Hematopoietic multipotent progenitor cell treated with erythropoietin and hydrocortisone succinate and interleukin-3 and kit ligand, for 6 days (in vitro differentiated cells): ENCODE measurements at places on chromosomes 5 and 9.
A peak's percentile ranks its signal among the peaks of the same experiment; 100 is the strongest.

DNA sequence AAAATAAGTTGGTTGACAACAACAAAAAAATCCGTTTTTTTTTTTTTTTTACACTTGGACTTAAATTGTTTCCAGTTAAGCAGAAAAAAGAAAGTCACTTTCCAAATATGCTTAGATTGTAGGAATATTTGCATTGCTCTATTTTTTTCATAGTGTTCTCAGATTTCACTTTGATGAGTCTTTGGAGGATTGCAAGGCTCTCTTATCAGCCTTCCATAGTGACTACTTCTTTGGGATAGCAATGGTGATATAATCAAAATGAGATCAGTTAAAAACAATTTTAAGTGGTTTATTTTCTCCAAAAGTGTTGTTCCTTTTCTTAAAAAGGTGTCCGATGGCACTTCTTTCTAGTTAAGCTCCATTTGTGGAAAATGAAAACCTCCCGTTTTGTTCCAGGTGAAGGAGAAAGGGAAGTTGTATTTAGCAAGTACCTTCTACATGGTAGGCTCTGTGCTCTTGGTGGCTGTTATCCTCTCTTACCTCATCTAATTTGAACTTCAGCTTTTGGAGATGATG is 3.9 kb downstream of the RASGRF2 start:
- no peak for DNase-seq

DNA sequence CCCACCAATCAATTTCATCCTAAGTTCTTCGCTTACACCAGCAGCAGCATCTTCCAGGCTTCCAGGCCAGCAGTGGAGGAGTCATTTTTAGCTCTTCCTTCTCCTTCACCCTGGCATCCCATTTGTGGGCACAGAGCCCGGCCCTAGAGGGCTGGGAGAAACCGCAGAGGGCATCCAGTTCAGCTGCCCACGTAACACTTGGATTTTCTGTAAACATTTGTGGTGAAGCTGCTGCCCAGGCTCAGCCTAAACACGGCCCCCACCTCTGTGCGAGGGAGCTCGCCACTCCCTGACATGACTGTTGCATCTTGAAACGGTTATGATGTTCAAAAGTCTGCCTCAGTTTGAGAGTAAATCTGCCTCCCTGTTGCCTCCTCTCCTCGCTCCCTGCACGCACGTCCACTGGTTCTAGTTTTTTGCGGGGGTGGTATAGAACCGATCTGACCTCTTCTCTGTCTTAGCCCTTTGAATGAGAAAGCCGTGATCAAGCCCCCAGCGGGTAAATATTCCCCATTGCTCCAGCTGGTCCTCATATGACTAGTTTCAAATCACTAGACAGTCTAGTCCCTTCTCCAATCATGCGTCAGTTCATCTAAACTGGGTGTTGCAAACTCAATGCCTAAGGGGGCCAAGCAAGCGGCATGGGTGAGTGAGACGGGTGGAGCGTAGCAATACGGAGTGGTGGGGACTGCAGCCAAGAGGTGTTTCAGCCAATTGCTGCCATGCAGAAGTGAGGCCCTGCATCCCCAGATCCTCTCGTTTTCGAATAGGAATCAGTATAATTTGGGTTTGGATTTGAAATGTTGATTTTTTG is 34.9 kb upstream of the N4BP3 start:
- DNase-seq, result no peak

- DNase-seq, result no peak
Measured at GRCh38 chr9:135609366-135609955, 29.9 kb downstream of the GLT6D1 start.

GRCh38 chr9:10255758-10256157 is 357.0 kb downstream of the PTPRD start:
- no peak for DNase-seq

GRCh38 chr5:9838916-9839315 is 208.8 kb upstream of the TAS2R1 start:
- DNase-seq, result no peak

DNA sequence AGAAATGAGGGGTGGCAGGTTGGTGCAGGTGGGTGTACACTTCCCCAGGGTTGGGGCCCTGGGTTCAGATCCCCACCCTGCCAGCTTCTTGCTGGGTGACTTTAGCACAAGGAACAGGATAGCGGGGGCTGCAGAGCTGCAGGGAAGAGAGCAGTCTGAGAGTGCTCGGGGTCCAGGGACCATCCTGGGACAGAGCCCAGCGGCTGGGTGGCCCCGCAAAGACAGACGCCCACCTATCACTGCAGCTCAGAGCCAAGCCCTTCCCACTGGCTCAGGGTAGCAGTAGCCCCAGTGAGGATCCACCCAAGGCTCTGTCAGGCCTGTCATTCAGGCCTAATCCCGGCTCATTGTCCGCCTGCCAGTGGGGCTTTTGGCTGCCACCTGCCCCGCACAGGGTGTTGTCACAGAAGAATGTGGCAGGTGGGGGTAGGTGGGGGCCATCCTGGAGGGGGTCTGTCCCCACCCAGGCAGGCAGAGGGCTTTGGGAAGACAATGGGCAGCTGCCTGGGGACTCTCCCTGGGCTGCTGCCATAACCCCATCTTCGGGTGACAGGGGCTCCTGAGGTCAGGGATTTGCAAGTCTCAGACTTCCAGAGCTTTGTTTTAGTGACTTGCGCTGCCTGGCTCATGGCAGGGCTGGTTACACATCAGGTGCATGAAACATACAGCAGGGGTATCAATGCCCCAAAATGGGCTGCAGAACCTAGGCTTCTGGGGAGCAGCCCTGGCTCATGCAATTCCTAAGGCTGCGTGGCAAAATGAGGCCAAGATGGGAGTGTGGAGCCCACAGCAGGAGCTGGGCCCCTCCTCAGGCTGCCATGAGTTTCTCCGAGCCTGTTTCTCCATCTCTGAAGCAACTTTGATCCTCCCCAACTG is 52.1 kb downstream of the BARX1 start:
- DNase-seq, result no peak

GRCh38 chr9:99265691-99266090 is 43.6 kb downstream of the SEC61B start:
- DNase-seq, result peak; percentile 51

GRCh38 chr9:77854258-77854915 is 177.2 kb downstream of the GNAQ start:
- DNase-seq, result no peak

DNA sequence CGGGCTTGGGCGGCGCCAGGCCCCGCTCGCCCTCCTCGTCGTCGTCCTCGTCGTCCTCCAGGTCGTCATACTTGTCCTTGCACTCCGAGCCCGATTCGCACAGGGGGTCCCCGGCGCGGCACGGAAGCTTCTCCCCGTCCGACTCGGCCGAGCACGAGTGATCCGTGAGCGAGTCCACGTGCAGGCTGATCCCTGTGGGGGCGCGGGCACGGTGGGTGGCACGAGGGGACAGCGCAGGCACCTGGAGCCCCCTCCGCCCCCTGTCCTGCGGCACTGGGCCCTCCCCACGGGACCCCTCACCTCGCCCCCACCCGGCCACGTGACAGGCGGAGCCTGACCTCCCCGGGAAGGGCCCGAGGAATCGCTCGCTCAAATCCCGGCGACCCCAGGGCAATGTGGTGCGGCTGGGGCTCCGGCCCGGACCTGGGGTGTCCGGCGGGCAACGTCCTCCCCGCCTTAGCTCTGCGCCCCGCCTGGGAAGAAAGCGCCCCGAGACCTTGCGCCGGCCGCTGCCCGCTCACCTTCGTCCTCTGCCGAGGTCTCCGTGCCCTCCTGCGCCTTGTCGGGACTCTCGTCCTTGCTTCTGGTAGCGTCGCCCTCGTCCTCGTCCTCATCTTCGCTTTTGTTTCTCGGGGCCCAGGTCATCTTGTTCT is 2.5 kb downstream of the IRX2 start:
- no peak for DNase-seq

- no peak for DNase-seq
Measured at GRCh38 chr9:34085581-34086500, 37.2 kb upstream of the UBAP2 start.

DNA sequence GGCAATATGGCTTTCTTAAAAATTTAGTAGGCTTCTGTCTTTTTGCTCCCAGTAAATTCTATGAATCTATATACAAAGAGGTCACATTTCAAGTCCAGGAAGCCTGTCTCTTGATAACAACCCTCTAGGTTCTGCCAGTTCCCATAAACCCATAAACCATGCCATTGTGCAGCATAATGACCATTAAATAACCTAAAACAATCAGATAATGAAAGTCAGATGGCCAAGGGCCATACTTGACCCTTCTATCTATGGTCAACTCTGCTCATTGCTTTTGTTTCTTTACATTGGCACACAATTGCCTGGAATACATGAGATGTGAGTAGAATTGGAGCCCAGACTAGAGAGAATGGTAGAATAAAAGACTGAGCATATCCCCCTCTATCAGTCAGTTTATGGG is 305.4 kb upstream of the KIF2A start:
- no peak for DNase-seq

- DNase-seq, result no peak
Measured at GRCh38 chr5:69030358-69031062, 63.3 kb upstream of the SLC30A5 start.

DNA sequence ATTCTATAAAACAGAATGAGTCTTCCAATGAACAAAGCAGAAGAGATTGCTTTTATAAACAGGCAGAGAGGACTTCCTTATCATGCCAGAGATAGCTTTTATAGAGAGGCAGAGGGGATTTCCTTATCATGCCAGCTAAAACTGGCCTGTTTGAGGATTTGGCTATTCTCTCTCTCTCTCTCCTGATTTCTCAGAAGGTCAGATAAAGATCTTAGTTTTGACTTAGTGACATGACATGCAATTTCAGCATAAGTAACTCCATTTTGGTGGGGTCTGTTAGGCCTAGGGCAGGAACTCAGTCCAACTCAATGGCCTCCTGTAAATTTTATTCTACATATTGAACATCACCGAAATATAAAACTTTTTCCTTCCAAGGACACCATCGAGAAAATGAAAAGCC is 31.5 kb upstream of the DENND4C start:
- peak; percentile 42 for DNase-seq

DNA sequence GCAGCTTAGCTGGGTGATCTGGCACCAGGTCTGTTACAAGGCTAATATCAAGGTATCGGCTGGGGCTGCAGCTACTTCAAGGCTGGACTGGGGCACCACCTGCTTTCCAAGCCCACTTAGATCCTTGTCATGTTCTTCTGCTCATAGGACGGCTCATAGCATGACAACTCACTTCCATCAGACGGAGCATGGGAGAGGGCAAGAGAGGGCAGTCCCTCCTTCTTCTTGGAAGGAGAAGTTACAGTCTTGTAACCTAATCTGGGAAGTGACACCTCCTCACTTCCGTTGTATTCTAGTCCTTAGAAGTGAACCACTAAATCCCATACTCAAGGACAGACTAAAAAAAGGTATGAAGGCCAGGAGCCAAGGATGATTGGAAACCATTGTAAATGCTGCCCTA is 258.2 kb downstream of the MAST4 start:
- no peak for DNase-seq

GRCh38 chr5:165630261-165630778 is 2124.9 kb downstream of the MAT2B start:
- peak; percentile 75 for DNase-seq
